ENCODE measurements at places on chromosomes 5 and 9.

GRCh38 chr5:570446-570845 lies 41.7 kb upstream of the CEP72 start:
- DNase-seq = no peak

DNA sequence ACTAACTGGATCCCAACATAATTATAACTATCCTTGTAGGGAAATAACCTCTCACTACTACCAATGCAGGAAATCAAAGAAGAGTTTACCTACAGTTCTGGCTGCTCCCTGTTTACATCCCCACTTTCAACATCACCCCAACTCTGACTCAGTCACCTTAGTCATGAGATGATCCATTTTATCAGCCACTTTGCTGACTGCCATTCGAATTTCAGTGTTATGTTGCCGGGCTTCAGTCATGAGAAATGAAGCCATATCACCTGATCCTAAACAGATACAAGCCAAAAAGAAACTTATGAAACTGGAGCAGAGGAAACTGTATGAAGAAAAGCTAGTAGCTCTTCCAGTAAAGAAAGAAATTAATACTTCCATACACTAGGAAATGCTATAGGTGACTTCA lies 33.7 kb downstream of the SLC31A2 start:
- DNase-seq = no peak

GRCh38 chr9:129868872-129869486 lies 33.7 kb downstream of the USP20 start:
- DNase-seq = peak; percentile 73

DNA sequence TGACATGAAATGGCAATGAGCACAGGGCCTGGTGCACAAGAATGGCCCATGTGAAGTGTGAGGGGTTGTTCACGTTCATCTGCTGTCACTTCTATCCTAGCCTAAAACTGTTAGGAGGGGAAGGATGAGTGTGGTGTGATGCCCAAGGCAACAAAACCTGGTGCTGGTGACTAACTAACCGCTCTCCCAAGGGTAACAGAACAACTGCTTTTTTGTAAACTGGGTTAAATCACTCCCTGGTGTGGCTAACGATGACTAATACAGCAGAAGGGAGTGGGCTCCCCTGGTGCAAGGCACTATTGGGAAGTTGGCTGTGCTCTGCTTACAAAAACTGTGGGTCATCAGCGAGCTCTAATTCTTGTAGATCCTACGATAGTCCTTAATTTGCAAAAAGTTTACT lies 103.2 kb upstream of the VCAN start:
- DNase-seq = no peak

DNA sequence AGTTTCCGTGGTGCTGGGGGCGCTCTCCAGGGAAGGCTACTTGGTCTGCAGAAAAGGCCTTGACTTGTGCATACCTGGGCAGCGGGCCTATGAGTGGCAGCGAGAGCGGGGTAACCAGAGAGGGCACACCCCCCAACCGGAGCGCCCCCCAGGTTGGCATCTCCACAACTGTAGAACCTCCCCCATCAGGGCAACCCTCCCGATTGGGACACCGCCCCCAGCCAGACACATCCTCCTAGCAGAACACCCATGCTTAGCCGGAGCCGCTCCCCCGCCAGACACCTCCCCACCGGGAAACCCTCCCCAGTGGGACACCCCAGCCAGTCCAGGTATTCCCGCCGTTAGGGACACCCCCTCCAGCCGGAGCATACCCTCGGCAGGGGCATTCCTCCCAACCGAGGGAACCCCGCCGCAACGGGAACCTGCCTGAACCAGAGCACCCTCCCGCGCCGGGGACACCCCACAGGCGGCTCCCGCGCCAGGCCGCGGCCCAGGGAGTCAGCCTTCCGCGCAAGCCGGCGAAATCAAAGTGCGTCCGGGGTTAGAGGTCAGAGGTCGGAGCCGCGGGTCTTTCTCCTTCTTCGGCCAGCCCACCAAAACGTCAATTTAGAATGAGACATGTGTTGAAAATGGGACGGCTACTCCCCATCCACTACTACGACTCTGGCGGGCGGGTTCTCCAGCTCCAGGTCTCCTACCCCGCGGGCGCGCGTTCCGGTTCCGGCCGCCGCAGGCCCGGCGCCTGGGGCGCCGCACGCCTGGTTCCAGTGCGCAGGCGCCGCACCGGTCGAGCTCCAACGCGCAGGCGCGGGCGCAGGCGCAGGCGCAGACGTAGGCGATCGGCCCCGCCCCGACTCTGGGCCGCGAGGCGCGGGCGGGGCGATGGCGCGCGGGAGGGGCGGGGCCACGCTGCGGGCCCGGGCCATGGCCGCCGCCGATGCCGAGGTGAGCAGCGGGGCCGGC lies at the start of gene EHMT1:
TSS of gene EHMT1 (plus strand) at position 901 of the 963 bp plus-strand sequence. CDS start at position 925, 24 bp downstream.
- DNase-seq = peak; percentile 81

GRCh38 chr9:20640331-20641187 lies 18.3 kb upstream of the MLLT3 start:
- DNase-seq = peak; percentile 51

DNA sequence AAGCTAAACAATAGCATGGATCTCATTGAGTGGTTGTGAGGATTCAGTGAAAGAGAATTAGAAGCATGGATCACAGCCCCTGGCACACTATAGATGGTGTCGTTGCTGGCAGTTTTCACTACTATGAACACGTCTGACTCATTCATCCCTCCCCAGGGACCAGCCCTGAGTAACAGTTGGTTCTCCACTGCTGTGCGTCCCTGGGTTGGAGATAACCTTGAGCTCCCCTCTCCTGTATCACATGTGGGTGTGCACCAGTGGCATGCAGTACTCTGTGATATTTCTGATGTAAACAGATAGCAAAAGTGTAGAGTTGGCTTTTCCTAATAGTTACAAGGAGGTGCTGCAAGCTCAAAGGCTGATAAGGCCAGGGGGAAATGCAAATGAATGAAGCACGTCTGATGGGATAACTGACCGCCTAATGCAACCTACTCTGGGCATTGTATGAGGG lies 8.8 kb upstream of the LCP2 start:
- DNase-seq = no peak

DNA sequence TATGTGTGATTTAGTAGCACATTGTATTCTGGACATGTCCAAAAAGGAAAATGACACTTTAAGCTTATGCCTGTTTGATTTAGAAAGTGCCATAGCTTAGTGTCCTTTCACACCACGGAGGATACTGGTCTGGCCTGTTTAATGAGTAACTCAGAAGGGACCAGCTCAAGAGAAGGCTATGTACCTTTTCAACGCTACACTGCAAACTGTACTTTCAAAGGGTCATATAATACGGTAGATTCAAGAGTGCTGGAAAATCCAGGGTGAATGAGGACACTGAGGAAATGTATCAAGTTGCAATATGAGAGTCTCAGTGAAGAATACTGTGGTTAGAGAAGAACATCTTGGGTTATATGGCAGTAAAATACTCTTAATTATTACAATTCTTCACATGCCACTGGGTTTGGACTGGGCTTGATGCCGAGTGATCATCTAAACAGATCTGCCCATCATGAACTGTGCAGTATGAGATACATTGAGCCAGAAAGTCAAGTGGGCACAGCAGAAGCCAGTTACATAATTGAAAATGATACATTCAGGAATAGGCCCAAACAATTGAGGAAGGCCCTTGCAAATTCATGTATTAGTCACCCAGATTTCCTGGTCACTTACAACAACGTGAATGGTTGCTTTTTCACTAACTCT lies 1211.5 kb upstream of the CDH9 start:
- no peak for DNase-seq

DNA sequence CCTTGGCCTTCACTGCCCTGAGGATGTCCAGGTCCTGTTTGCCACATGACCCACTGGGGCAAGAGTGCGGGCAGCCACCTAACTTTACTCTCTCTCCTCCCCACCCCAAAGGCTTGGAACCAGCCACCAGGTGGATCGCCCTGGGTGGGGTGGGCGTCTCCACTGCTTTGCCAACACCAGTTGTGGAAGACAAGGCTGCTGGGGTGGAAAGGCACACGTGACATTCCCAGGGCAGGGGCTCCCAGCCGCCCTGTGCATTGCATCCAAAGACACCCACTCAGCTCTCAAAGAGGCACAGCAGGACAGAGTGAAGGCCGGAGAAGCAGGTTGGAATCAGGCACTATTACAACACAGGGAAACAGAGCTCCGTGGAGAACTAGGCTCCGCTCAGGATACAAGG lies 162.2 kb downstream of the OLFM1 start:
- DNase-seq = no peak

DNA sequence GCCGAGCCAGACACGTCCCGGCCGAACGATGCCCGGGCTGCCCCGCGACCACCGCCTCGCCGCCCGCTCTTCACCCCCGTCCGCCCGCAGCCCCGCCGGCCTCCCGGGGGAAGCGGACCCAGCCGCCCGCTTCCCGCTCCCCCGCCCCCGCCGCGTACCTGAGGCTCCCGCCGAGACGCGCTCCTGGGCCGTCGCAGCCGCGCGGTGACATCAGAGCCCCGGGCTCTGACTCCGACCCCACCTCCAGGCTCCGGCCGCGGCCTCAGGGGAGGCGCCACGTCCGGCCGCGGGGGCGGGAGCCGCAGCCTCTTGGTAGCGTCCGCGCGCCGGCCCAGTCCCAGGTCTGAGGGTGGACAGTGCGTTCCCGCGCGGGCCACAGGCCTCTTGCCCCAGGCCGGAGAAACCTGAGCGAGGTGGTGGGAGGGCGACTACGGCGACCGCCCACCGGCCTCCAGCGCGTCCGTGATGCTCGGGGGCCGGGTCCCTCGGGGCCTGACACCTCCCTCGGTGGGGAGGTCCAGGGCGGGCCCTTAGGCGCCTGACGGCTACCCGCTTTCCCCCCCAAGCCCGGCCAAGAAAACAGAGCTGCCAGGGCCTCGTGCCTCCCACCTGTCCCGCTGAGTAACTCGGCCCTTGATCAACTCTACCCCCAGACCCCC lies at the start of gene SHROOM1:
TSS of gene SHROOM1 (minus strand) at position 212 of the 659 bp plus-strand sequence. CDS start 4,507 bp downstream, outside the sequence.
- DNase-seq = no peak

Measured in stimulated activated CD8-positive, alpha-beta memory T cell treated with anti-CD3 and anti-CD28 coated beads, Interleukin-7, amount 100 ng/mL, for 1 hour (primary cell).